CD8-positive, alpha-beta memory T cell (primary cell): ENCODE measurements at places on chromosomes 3 and 15. TPM values are rescaled to one million over a fixed set of nuclear protein-coding genes. Genes with fewer than 3 reads are reported as not detected.

DNA sequence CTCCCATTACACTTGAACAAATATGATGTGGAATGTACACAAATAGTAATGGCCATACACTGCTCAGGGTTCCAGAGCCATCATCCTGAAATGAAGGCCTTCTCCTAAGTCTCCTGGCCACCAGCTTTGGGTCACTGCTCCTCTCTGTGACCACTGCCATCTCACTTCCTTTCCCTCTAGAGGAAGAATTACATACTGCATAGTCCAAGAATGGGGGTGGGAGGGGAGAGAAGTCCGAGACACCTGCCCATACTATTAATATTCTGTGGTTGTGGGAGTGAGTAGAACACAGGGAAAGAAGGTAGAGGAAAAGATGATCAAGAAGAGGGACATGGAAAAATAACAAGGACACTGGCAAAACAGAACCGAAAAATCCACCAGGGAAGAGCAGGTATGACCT is 20.6 kb downstream of the ETV5 start:
- DNase-seq = no peak

GRCh38 chr3:123652342-123652984 is 67.6 kb upstream of the HACD2 start:
- no peak for DNase-seq

The CAPN3 gene
- total RNA-seq = 3.3 TPM

DNA sequence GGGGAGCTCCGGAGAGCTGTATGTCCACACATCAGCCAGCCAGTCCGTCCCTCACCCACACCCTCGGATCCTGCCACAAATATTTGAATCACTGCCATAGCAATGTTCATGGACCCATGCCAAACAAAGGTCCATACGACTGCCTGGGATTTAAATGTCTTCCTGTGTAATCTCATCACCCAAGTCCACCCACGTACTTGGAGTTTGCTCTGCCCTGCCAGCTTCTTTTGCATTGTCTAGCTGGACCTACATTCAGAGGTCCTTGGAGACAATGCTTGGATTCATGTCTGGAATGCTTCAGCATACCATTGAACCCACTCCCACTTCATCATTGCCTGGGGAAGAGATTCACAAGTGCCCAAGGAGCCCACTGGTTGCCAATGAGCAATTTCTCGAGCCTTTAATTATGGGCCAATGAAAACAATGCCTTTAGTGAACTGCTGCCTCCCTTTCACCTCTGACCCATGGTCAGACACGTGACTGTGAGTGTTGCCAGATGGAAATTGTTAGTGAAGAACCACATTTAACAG is 90.4 kb upstream of the PHLDB2 start:
- DNase-seq = no peak

- DNase-seq = no peak
Observed at GRCh38 chr15:69467636-69468035, 15.0 kb downstream of the RPLP1 start.

The SMAD6 gene
- total RNA-seq = 0.26 TPM

The CCDC39 gene
- total RNA-seq = not detected

The LTF gene
- not detected for total RNA-seq

GRCh38 chr15:81575436-81576123 is 201.6 kb upstream of the TMC3 start:
- no peak for DNase-seq

DNA sequence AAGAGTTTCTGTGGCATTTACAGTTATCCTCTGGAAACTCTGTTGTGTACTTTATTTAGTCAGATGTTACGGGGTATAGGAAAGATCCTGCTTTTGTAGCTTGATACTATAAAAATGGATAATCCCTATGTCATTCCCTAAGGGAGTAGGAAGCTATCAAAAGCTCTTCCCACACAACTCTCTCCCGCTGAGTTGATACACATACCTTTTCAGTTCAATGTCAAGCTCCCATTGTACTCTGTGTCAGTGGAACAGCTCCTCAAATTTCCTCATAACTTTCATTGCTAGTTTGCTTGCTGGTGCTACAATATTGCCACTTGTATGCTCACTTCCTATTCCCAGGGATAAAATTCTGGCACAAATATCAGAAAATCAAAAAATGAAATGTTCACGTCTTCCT is 893.3 kb upstream of the GBE1 start:
- DNase-seq = no peak

- DNase-seq = no peak
Observed at GRCh38 chr3:9947025-9947995, 4.9 kb downstream of the PRRT3 start.

- no peak for DNase-seq
Observed at GRCh38 chr3:57110798-57111197, 50.3 kb downstream of the SPATA12 start.

DNA sequence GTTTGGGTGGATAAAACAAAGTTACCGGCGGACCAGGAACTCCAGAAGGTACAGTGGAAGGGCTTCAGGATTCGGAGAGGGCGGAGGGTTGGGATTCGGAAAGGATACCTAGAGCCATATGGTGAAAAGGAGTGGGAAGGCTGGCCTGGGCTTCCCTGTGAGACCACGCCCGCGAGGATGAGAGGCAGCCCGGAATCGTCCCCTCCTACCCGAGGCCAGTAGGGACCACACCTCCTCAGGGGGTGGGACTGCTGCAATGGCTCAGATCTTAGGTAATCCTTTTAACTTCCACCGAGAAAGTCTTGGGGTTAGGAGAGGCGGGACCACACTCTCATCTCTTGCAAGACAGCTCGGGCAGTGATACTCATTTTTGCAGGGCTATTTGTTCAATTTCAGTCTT is 511.3 kb downstream of the OCA2 start:
- DNase-seq = no peak

DNA sequence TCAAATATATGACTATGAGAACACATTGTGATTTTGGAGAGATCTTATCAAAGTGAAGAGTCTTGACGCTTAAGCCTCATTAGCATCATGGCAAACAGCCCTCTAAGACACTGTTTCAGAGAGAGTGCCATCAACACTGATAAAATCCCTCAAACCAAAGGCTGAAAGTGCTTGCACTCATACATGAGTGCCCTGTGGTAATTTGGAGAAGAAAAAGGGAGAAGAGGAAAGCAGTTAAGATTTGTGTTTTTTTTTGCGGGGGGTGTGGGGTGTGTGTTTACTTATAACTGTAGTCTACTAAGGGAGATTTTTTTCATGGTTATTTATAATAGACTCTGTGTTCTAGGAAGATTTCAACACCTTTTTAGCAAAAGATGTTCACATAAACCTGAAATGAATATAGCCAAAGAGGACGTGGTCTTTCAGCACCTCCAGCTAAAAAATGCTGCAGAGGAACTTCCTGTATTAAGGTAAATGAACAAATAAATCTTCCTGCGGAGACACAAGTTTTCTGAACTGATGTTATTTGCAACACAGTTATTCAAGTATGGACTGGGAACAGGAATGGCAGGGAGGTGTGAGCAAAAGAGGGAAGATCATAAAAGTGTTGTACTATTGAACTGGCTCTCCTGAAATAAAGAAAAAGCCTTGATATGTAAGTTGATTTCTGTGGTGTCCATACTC is 81.9 kb upstream of the TGFBR2 start:
- no peak for DNase-seq

- DNase-seq = no peak
Observed at GRCh38 chr3:16190704-16191103, 16.2 kb downstream of the GALNT15 start.

GRCh38 chr3:151035072-151035471 is 50.4 kb upstream of the MED12L start:
- no peak for DNase-seq

- no peak for DNase-seq
Observed at GRCh38 chr3:34260271-34261000, 462.0 kb downstream of the PDCD6IP start.

- DNase-seq = no peak
Observed at GRCh38 chr3:122324871-122325323, at the start of gene CSTA. TSS of gene CSTA (plus strand) at chr3:122325248. CDS start at chr3:122325293, 45 bp downstream.

The THAP10 gene
- total RNA-seq = 0.20 TPM

The RBP2 gene
- not detected for total RNA-seq

DNA sequence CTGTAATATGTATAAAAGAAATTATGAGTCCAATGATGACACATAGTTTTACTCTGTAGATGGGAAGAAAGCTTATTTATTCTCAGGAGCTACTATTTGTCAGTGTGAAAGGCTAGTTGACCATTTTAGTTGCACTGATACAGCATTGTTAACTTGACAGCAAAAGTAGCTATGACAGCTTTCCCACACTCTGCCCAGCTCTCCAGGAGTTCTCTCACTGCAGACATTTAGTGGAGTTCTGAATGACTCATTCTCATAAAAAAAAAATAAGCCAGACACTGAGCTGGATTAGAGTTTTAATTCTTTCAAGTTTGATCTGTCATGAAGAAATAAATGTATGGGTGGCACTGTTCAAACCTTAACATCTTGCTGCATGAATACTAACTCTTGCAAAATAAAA is 77.2 kb upstream of the CFAP20DC start:
- DNase-seq = no peak

The NR2E3 gene
- not detected for total RNA-seq

DNA sequence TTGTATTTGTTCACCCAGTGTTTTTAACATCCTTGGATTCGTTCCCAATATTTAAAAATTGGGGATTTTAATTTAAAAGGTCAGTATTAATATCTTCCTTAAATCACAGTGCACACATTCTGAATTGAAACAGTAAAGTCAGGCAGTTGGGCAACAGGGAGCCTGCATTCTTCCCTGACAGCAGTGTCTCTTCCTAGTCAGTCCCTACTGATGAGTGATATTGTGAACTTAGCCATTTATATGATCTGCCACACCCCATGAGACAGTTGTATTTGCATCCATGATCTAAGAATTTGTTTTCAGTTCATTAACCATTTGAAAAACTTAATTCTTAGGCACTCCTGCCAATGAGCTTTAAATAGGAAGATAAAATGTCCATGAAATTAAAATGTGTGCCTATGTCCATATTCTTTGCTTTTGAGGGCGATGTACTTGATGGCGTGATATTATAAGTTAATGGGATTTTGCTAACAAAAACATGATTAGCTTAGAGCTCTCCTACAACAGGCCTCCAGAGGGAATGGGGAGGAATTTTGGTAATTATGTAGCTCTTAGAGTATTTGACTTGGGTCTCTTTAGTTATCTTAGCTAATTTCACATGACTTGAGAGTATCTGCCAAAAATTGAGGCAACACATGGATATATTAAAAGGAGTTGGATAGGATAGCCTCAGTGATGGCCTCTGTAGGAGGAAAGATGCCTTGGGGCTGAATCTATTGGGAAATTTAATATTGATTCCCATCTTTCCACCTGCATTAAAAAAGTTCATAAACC is 219.3 kb downstream of the PTPRG start:
- DNase-seq = no peak

DNA sequence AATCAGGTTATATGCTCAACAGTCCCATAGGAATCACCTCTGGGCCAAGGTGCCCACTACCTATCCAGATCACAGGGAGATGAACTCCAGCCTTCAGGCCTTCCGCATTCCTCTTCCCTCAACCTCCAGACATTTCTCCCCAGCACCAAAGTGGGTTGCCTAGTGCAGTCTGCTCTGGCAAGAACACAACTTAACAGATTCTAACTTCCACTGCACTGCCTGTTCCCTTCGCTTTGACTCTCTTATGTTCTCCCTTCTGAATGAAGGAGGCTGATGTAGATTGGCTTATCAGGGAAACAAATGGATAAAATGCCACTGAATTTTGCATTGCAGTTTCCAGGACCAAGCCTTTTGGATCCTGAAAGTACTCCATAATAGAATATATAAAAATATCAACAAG is 106.3 kb downstream of the SRGAP3 start:
- DNase-seq = no peak

The GOLGA8J gene
- total RNA-seq = 0.11 TPM

DNA sequence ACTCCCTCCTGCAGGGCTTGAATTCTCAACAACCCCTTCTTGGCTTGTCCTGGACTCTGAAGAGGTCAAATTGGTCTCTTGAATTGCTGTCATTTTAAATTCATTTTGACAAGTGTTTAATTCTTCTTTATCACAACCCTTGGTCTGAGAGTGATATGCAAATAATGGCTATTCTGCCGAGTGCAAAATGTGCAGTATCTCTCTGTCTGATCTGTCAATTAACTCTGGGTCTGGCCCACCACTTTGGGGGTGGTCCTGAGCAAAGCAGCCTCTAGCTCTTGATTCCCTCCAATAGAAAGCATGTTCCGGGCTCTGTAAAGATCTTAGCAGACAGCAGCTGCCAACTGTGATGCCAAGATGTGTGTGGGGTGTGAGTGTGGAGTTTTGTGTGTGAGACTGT is 2.2 kb upstream of the IGDCC3 start:
- DNase-seq = no peak

- DNase-seq = no peak
Observed at GRCh38 chr3:115052906-115053305, 94.2 kb downstream of the ZBTB20 start.

DNA sequence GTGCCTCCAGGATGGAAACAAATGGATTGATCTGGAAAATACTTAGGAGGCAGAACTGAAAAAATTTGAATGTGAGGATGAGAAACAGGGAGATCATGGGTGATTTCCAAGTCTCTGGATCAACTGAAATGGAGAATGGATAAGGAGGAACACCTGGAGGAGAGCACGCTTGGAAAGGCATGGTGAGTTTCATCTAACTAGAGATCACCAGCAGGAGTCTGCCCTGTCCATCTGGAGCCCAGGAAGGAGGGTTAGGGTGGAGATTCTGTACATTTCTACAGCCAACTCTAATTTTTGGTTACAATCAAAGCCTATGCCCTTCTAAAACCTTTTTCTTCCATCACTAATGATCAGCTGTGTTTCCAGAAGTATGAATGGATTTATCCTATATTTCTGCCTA is 995.9 kb upstream of the CFAP20DC start:
- no peak for DNase-seq

GRCh38 chr15:40660686-40661085 is 34.3 kb upstream of the RAD51 start:
- no peak for DNase-seq

GRCh38 chr15:74060251-74060650 is 22.1 kb downstream of the GOLGA6A start:
- no peak for DNase-seq

The SLCO3A1 gene
- 10.8 TPM for total RNA-seq

The GABRR3 gene
- not detected for total RNA-seq

GRCh38 chr3:186220365-186220764 is 111.5 kb upstream of the ETV5 start:
- DNase-seq = no peak

The ZNF80 gene
- total RNA-seq = 1.8 TPM

The UNC13C gene
- total RNA-seq = not detected

The SCG5 gene
- 0.24 TPM for total RNA-seq

DNA sequence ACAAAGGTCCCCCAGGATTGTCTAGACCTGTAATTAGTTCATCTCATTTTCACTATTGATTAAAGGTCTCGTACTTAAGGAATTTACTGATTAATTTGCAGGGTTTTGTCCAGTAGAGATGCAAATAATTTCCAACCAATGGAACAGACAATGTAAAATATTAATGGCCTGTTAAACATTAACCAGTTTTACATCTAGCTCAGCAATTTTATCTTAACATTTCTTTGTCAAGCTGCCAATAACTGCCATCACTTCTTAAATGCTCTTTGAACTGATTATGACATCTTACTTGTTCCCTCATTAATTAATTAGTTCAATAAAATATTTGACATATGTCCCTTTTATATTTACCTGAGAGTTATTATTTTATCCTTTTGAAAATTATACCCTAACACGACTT is 9.4 kb upstream of the STRIT1 start:
- no peak for DNase-seq
